ENCODE measurements at places on chromosomes 4 and X.

DNA sequence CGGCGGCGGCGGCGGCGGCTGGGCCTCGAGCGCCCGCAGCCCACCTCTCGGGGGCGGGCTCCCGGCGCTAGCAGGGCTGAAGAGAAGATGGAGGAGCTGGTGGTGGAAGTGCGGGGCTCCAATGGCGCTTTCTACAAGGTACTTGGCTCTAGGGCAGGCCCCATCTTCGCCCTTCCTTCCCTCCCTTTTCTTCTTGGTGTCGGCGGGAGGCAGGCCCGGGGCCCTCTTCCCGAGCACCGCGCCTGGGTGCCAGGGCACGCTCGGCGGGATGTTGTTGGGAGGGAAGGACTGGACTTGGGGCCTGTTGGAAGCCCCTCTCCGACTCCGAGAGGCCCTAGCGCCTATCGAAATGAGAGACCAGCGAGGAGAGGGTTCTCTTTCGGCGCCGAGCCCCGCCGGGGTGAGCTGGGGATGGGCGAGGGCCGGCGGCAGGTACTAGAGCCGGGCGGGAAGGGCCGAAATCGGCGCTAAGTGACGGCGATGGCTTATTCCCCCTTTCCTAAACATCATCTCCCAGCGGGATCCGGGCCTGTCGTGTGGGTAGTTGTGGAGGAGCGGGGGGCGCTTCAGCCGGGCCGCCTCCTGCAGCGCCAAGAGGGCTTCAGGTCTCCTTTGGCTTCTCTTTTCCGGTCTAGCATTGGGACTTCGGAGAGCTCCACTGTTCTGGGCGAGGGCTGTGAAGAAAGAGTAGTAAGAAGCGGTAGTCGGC lies 528 bp downstream of the FMR1 start:
- peak; percentile 7 for DNase-seq

DNA sequence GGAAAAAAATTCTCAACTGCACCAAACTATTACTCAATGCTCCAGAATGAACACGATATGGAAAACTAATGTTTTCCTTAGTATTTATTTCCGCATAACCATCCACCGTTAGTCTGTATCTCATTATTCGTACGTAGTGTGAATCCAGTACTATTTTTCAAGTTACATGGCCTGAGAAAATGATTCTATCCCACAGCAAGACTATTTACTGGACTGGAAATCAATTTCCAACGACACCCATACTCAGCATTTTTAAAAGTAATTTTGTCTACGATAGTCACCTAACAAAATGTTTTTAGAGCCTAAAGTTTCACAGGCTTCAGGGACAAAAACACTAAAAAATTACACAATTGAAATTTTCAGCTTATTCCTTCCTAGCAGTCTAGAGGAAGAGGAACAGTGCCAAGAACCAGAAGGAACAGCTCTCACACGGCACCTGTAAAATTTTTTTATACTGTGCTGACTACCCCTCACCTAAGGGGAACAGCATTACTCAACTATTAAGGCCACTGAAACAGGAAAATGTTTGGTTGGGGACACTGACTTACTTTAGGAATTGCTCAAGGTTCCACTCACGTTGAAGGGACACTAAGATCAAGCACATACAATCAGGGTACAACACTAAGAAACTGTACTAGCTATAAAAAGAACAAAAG lies 9.6 kb downstream of the UBE2D3 start:
- DNase-seq: no peak

- no peak for DNase-seq
These were observed 208.8 kb downstream of the COX18 start for GRCh38 chr4:72860766-72861165.

- DNase-seq: no peak
These were observed 95.9 kb upstream of the PTPN13 start for GRCh38 chr4:86497980-86498862.

GRCh38 chr4:77450006-77450405 lies 155.6 kb upstream of the CXCL13 start:
- no peak for DNase-seq

GRCh38 chr4:149897783-149898182 lies 82.1 kb upstream of the IQCM start:
- DNase-seq: no peak

DNA sequence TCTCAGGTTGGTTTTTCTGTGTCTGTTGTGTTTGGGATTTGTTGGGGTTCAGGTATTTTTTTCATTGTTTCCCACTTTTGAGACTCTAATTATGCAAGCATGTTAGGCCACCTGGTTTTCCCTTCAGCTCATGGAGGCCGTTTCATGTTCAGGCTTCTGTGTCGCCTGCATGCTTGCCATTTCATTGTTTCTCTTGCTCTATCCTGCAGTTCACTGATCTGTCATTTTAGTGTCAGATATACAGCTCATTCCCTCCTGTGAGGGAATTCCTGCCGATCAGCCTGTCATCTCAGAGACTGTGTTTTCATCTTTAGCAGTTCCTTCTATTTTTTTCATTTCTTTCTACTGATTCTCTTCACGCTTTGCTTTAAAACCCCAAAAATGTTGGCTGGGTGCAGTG lies 49.4 kb upstream of the HGFAC start:
- no peak for DNase-seq

DNA sequence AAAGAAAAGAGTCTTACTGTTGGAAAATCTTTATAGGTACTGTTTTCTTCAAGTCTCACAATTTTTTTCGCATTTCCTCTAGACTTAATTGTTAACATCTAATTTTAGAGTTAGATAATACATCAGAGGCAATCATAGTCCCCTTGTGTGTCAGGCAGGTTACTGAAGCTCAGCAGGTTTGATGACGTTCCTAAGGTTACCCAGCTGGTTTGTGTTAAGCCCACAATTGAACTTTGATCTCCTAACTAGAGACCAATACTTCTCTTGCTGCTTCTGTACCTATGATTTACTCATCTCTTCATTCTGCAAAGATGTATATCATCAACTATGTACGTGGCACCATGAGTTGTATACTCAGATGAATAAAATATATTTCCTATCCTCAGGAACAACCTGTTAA lies 131.6 kb upstream of the STIM2 start:
- no peak for DNase-seq

DNA sequence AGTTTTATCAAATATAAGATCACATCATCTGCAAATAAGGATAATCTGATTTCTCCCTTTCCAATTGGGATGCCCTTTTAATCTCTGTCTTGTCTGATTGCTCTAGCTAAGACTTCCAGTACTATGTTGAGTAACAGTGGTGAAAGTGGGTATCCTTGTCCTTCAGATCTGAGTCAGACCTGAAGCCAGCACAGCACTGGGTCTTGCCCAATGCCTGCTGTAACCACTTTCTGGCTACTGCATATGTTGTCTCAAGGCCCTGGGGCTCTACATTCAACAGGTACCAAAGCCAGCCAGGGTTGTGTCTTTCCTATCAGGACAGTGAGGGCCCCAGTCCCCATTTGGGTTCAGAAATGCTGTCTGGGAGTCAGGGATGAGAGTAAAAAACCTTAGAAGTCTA lies 90.3 kb downstream of the CYSLTR1 start:
- no peak for DNase-seq

DNA sequence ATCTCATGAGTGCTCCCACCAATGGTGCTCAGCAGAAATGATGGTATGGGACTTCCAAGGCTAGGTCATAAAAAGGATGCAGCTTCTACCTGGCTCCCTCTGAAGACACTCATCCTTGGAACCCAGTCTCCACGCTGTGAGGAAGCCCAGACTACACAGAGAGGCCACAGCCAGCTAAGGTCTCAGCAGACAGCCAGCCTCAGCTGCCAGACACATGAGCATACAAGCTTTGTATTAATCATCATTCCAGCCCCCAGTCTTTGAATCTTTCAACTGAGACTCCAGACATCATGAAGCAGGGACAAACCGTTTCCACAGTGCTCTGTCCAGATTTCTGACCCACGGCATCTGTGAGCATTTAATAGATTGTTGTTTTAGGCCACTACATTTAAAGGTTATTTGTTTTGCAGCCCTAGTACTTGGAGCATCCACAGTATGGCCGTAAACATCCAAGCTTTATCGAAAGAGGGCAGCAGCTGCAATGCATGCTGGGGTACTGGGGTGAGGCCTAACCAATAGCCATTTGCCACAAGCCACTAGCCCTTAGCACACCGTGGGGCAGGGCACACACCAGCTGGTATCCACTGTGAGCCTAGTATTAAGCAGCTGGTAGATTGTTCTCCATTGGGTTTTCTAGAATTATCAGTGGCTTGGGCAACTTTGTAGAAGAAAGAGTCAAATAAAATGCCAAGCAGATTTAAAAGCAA lies 449.1 kb downstream of the BCOR start:
- DNase-seq: no peak

DNA sequence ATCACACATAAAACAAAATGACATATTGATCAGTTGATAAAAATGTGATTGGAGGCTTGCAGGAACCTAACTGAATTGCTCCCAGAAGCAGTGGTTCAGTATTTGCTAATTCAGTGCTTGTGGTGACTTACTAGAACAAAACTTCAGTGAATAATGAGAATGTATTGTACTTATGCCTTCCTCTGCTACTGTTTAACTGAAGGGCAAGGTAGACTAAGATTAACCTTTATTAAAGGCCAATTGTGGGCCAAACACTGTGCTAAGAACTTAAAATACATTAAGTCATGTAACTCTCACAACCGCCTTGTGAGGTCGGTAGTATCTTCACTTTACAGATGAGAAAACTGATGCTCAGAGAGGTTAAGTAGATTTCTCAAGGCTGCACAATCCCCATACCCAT lies 14.9 kb downstream of the IGFBP7 start:
- DNase-seq: no peak

- DNase-seq: no peak
These were observed 304.1 kb upstream of the TECRL start for GRCh38 chr4:64713256-64713840.

DNA sequence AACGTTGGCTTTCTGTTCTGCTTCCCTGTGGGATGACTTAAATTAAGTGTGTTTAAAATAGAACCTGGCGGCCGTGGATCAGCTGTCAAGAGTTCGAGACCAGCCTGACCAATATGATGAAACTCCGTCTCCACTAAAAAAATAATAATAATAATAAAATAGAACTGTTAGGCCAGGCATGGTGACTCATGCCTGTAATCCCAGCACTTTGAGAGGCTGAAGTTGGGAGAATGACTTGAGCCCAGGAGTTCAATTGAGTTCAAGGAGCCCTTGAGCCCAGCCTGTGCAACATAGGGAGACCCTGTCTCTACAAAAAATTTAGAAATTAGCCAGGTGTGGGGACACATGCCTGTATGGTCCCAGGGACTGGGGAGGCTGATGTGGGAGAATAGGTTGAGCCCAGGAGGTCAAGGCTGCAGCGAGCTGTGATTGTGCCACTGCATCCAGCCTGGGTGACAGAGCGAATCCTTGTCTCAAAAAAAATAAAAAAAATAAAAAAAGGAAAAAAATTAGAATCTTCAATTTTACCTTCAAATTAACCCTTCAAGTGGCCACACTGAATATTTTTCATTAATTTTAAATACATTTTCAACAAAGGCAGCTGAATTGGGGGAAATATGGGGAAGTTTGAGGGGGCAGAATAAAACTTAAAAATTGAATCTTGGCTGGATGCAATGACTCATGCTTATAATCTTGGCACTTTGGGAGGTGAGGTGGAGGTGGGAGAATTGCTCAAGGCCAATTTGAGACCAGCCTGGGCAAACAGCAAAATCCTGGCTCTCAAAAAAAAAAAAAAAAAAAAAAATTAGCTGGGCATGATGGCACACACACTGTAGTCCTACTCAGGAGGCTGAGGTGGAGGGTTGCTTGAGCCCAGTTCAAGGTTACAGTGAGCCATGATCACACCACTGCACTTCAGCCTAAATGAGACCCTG lies 31.8 kb upstream of the HSD17B13 start:
- DNase-seq: no peak

DNA sequence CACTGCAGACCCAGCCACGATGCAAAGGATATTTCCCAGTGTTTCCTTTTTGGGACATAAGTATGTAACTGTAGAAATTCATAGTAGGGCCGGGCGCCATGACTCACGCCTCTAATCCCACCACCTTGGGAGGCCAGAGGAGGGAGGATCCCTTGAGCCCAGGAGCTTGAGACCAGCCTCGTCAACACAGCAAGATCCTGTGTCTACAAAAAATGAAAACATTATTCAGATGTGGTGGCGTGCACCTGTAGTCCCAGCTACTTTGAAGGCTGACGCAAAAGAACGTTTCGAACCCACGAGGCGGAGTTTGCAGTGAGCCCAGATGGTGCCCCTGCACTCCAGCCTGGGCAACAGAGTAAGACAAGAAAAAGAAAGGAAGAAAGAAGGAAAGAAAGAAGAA lies 49.2 kb downstream of the CRLF2 start:
- no peak for DNase-seq

DNA sequence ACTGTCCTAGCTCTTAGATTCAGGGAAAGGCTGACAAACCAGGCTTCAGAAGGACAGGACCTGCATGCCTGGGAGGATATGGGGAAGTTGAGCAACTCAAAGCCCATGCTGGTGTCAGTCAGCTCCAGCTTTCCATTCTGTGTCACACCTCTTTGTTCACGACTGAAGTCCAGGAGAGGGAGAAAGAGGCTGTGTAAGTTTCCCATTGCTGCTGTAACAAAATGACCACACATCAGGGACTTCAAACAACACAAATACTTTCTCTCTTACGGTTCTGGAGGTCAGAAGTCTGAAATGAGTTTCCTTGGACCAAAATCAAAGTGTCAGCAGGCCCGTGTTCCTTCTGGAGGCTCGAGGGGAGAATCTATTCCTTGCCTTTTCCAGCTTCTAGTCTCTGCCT lies 50.6 kb upstream of the STX18 start:
- no peak for DNase-seq

DNA sequence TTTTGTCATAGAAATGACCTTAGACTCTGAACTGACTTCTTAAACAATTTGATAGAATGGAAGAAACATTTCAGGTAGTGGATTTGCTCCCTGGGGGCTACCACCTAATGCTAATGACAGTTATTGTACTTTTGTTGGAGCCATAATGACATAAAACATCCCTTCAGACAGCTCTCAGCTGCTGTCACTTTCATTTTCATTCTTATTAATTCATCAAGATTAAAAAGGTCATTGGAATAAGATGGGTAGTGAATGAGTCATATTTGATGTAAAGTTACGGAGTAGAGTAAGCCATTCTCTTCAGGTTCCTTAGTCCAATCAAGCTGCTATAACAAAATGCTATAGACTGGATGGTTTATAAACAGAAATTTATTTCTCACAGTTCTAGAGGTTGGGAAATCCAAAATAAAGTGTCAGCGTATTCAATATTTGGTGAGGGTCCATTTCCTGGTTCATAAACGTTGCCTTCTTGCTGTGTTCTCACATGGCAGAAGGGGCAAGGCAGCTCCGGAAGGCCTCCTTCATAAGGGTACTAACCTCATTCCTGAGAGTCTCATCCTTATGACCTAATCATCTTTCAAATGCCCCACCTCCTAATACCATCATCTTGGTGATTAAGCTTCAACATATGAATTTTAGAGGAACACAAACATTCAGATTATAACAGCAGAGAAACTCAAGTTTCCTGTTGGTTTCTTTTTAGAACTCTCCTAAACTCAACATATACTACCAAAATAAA lies 268.5 kb downstream of the ARAP2 start:
- no peak for DNase-seq

- no peak for DNase-seq
These were observed 55.4 kb upstream of the TBC1D14 start for GRCh38 chr4:6854098-6854744.

DNA sequence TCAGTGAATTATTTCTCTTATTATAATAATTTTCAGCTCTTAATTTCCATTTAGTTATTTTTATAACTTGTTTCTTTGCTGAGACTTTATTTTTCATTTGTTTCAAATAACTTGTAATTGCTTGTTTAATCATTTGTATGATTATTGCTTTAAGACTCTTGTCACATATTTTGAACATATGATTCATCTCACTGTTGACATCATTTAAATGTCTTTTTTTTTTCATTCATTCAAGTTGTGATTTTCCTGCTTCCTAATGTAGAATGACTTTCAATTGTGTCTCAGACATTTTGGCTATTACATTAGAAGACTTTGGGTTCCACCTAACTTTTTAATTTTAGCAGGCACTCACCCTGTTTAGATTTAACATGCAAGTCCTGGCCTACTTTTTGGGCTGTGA lies 234.8 kb upstream of the DIPK2B start:
- DNase-seq: no peak
